ENCODE measurements at places on chromosomes 13 and 19.

GRCh38 chr19:14116918-14117578 lies 514 bp downstream of the PRKACA start:
- no peak for DNase-seq

- DNase-seq: no peak
Observed at GRCh38 chr13:113564331-113565023, 20.1 kb upstream of the TFDP1 start.

- DNase-seq: no peak
Observed at GRCh38 chr13:27004326-27004725, 167.3 kb downstream of the USP12 start.

DNA sequence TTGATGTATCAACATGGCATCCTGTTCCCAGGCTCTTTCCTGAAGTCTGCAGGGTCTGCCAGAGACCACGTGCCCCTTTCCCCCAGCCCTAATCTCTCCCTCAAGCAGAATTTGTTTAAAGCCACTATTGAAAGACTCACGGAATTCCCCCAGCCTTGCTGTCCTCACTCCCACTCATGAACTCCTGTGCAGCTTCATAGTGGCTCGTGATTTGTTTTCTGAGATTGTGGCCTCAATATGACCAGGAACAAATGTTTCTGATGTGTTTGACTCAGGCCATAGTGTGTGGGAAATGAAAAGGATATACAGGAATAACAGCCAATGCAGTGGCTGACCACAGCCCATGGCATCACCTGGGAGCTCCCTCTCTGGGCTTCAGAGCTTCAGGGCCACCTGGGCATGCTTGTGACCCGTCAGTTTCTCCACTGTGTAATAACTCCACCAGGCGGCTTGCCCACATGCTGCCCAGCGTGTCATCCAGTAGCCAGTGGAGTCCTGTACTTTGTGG lies 8.1 kb upstream of the SERPINE3 start:
- no peak for DNase-seq

- DNase-seq: no peak
Observed at GRCh38 chr13:28237944-28238343, 99.6 kb downstream of the PAN3 start.

DNA sequence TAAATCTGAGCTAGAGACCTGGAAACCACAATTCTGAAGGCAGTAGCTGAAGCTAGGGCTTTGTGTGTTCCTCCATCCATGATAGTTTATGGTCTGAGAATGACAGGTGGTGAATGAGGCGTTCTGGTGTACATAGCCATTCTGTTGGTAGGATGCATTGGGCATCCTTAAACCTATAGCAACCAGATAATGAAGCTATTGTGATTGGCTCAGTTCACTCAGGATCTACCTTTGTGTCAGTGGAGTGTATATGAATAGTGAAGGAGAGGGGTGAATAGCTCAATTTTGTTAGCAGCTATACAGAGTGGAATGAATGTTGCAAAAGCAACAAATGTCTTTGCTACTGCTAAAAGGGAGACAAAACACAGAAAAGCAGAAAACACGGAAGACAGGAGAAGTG lies 80.0 kb upstream of the PCDH20 start:
- DNase-seq: no peak

DNA sequence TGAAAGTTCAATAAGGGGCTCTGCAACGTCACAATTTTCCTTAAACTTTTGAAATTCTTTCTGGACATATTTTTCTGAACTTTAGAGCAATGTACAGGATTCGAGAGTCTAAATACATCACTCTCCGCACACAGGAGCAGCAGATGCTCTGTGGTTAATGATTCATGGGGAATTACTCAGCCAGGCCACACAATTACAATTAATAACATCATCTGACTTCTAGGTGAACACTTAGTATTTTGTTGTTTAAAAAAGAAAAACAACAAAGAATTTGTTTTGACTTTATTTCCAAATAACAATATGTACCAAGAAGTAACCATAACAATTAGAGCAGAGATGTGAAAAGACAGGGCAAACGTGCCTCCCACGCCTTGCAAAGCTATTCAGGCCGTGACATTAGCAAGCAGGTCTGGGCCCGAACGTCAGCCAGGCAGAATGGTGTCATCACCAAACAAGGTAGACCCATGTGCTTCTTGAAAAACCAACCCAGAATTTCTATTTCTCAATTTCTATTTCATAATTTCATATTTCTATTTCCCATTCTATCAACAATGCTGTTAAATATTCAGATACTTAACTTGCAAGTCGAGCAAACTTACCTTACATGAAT lies 236.3 kb downstream of the COL4A1 start:
- DNase-seq: no peak

DNA sequence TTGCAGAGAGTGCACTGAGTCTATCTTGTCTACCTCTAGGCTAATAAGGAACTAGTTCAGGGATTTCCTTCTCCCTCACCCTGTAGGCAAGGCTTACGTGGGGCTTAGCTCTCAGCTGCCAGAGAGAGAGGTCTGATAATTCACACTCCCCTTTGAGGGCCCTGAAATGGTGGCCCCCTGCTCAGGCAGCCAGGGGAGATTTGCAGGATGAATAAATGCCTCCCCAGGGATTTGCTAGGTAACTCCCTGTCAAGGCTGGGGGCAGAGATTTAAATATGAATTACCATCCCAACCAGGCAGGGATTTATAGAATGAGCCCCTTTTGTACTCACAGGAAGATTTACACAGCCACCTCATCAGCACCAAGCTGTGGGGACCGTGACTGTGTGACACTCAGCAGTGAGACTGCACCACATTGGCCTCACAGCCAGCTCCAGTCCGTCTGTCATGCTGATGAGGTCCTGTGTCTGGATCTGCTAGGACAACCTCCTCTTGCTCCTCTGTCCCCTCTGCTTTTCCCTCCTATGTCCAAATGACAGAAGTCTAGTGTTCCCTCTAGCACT lies 73.4 kb downstream of the CBY2 start:
- no peak for DNase-seq

DNA sequence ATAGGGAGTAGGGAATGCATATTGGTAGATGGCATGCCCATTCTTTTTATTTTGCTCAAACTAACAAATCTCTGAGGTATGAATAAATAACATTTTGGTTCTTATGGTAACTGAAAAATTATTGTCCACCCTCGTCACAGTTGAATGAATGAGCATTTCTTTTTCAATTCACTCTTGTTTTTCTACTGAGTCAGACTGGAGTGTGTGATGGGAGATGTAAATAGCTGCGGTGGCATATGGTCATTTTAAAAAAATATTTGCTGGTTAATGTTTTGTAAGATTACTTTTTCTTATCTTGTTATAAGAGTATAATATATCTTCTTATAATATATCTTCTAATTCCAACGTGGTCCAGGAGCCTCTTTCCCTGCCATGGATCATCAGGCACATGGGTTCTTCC lies 586.5 kb downstream of the SLITRK5 start:
- DNase-seq: no peak

GRCh38 chr13:96086736-96087135 lies 3.2 kb upstream of the HS6ST3 start:
- no peak for DNase-seq

DNA sequence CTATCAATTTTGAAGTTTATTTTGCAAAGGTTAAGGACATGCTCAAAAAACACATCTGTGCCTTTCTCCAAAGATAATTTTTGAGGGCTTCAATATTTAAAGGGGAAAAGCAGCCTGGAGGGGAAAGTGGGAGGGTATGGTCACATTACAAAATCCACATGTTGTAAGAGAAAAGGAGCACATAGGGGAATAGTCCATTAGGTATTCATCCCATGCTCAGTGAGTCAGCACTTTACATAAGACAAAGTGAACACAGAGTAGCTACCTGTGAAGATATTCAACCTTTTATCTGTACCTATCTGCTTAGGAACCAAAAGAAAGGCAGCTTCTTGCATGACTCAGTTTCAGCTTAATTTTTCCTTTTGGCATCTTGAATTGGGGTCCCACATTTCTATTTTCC lies 932.0 kb downstream of the SLITRK6 start:
- no peak for DNase-seq

GRCh38 chr13:109768616-109769015 lies 17.8 kb downstream of the IRS2 start:
- no peak for DNase-seq

- DNase-seq: no peak
Observed at GRCh38 chr13:102707467-102707866, 12.6 kb upstream of the METTL21C start.

DNA sequence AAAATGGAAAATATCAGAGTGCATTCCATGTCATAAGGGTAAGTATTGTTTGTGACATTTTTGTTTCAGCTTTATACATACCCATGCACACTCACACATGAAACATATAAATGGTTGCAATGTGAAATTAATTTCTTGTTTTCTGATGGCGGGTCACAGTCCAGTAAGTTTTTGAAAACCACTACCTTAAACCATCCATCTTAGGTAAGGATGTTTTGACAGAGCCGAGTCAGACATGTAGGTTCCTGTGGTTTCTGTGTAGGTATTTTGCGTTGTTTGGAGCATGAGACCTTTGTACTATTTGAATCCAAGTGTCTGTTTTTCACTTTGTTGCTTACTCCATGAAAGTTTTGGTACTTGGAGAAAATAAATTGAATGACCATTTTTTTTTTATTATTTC lies 121.7 kb downstream of the B3GLCT start:
- DNase-seq: no peak

All from GM19239 (cell line).